ENCODE measurements at places on chromosomes 4 and X.
A peak's percentile ranks its signal among the peaks of the same experiment; 100 is the strongest.

DNA sequence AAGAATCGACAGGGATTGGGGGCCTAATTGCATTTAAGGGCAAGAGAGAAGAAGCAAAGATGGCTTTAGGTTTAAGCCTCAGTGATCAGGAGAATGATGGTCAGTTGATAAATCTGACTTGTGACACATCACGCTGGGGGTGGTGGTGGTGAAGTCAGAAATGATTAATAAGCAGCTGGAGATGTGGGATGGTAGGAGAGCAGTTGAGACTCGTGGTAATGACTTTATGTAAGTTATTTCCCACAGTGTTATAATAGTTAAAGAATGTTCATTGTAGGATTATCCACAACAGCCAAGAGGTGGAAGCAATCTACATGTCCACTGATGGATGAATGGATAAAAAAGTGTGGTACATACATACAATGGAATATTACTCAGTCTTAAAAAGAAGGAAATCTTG lies 178.9 kb upstream of the GPC4 start:
- DNase-seq, result no peak

DNA sequence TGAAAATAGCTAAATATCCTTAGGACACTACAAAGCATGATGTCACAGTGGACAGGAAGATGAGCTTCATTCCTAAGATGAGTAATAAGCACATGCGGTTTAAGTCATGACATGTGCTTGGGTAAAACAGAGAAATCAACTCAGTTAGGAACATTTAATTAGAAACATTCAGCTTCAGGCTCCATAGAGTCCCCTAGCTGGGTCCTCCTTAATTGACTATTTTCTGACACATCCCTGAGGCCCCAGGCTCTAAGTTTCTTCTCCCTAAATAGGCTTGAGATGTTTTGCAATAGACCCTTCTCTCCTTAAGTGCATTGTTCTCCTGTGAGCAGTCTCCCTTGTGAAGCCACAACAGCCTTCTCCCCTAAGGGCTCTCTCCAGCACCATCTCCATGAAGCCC lies 70.4 kb upstream of the ANXA3 start:
- no peak for DNase-seq

DNA sequence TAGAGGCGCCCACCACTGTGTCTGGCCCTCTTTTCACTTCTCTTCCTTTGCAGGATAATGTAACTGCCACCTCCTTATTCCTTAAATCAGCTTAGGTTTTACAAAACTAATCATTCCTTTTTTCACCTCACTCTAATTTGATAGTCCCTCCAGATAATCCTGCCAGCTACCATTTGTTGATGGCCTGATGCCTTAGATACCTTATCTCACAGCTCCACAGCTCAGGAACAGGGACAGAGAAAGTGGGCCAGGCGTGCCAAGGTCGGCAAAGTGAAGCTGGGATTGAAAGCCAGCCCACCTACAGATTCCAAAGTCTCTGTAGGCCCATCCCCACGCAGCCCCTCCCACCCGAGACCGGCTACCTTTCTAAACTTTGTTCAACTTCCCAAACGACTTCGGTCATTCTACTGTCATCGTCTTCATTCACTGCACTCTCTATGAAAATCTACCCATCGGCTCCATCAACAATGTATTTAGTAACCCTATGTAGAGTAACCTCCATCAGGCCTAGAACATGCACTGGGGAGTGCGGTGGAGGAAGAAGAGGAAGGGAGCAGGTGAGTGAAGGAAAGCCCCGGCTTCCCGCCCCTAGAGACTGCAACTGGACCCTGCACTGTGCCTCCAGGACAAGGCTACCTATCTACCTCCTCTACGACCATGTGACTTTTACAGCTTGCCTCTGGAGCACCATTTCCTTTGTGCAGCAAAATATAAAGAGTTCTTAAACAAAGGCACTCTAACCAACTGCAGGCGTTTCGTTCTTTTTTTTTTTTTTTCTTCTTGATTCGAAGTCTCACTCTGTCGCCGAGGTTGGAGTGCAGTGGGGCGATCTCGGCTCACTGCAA lies 1.5 kb downstream of the CASP6 start:
- peak; percentile 18 for DNase-seq

DNA sequence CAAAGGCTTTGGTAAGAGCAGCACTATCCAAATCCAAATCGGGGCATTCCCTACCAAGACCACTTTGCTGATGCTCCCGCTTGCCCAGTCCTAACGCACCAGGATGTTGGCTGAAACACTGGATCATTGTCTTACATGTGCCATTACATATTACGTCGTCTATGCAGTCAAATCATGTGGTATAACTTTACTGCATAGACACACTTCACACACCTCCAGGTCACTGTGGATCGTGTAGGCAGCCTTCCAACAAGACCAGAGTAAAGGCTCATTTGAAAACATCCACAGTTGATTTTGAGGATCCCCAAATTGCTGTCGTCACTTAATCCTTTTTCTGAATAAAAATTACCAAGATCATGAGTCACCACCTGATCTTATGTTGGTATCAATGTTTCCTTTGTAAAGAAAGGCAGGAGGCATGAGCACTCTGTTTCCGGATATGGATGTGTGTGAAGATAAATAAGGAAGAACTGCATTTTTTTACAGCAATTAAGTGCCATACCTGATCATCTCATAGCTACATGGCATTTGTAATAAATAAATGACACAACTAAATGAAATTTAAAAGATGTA lies 18.5 kb downstream of the TENM3 start:
- peak; percentile 8 for DNase-seq

DNA sequence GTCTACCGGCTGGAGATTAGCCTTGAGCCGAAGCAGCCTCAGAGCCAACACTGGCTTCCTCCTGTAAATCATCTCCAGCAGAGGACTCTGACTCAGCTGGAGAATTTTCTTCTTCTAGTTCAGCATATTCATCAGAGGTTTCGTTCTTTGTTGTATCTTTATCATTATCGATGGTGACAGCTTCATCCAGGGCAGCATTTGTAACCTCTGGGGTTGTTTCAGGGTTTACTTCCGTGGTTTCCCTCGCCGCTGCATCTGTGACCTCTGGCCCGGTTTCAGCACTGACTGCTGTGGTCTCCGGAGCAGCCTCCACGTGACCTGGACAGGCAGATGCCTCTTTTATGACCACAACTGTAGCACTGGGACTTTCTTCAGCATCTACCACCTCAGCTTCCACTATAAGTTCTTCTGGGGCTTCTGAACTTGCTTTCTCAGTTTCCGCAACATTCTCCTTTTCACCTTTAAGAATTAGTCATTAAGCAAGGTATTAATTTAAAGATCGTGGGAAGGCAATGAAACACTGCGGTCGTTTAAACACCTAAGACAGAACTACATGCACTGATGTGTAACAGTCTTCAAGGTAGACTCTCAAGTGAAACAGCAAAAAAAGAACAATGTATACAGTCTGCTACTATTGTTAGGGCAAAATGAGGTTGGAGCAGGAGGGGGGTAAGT lies 13.3 kb downstream of the MGARP start:
- peak; percentile 78 for DNase-seq

DNA sequence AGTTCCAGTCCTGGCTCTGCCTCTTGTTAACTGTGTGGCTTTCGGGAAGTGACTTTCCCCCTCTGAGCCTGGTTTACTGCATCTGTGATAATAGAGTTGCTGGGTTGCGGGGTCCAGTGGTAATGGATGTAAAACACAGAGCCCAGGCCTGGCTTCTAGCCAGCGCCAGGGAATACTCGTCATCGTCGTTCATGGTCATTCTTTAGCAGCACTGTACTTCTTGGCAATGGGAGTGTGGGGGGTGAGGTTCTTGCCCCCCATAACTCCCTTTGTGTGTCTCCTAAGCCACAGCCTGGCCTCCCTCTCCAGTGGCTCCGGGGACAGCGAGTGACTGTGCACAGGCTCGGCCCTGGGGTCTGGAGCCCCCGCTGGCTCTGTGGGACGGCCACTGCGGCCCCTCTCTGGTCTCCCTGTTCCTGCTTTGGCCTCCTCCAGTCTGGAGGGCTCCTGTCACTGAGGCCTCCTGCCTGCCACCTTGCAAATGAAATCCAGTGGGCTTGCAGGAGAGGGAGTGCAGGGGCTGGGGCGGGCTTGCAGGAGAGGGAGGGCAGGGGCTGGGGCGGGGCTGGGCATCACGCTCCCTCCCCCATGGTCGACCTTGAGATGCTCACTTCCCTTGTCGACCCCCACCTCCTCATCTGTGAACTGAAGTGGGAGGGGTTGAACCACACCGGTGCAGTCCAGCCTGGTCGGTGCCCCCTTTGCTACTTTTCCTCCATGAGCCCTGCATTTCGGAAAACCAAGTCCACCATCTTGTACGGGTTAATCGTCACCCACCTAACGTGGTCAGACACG lies 13.2 kb downstream of the PSAPL1 start:
- DNase-seq, result no peak

GRCh38 chr4:185265942-185266341 lies 56.5 kb downstream of the SNX25 start:
- peak; percentile 3 for DNase-seq

GRCh38 chr4:151035911-151036310 lies 20.8 kb upstream of the LRBA start:
- peak; percentile 28 for DNase-seq

DNA sequence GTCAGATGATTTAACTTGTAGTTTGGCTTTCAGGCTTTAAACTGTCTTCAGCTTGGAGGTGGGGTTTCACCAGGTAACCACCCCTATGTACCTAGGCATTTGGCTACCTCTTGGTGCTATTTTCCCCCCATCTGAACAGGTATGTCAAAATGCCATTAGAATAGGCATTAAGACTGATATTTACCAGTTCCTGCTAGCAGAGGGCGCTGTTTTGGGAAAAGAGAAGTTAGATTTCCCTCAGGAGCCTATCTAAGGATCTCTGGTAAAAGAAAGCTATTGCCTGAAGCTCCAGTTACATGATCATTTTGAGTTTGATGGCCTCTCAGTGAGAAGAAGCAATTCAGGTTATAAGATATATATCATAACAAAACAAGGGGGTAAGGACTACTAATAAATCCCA lies 879.1 kb downstream of the SH3BGRL start:
- DNase-seq, result peak; percentile 50

DNA sequence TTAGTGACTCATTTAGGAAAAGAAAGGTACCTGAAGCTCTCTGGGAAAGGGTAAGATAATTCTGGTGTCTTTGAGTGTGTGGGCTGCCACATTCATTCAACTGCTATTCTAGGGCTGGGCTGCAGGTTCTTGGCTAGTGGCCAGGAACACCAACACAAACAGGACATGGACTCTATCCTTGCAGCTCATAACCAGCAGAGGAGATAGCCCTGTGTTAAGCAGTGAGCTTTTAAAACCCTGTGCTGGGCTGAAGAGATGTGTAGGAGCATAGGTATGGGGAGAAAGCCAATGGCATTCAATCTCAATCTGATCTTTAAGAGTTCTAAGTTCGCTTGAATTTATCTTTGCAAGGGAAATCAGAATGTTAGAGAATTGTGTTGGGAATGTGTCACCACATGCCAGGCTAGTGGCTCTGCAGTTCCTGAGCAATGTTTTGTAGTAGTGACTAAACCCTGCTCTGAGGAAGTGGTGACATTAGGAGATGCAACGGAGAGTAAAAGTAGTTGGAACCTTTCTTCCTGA lies 39.2 kb downstream of the SGMS2 start:
- peak; percentile 34 for DNase-seq

- no peak for DNase-seq
These were observed 18.1 kb downstream of the DCHS2 start for GRCh38 chr4:154473497-154473896.

DNA sequence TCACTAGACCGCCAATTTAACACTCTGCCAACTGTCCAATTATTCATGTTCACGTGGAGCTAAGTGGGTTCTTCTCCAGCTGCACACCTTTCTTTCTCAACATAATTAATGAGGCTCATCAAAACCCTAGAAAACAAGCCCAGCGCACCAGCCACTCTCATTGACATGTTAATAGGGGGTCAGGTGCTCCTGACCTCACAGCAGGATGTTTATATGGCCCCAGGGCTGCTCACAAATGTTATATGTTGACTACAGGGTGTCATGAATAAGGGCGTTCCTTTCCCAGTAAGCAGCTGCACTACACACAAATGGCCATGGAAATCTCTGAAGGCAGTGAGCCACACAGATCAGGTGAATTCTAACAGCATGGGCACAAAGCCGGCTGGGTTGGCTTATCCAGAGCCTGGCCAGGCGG lies 209.8 kb downstream of the MGST2 start:
- no peak for DNase-seq

DNA sequence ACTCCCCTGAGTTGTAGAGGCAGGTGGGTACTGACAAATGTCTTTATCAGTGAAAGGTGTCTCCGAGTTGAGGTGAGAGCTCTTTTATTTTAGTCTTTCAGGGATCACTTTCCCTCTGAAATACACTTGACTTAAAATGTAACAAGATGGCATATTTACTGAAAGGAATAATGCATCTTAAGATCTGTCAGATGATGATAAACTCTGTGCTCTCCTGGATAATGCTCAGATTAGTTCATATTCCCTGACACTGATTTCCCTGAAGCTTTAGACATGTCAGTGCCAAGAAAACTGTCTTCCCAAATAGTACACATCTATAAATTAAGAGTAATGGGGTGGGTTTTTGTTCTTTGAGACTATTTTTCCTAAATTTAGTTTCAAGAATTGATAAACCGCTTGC lies 75.5 kb downstream of the ALG13 start:
- DNase-seq, result no peak

- no peak for DNase-seq
These were observed 48.3 kb downstream of the GRK4 start for GRCh38 chr4:3011456-3012220.

DNA sequence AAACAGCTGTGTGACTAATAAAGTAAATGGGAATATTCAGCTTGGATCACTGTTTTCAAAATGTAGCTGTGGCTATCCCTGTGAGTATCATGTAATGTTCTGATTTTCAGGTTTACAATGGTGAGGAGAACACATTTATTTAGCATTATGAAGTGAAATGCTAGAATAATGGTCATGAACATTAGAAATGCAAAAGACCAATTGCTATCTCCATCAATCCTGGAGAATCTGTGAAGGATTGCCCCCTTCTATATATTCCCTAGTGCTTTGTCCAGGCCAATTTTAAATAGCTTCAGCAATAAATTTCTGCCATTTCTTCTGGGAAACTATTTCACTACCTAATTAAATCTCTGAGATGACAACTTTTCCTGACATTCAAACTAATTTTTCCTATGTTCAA lies 1399.1 kb downstream of the PCDH19 start:
- DNase-seq, result no peak

- no peak for DNase-seq
These were observed 8.3 kb downstream of the RNF212 start for GRCh38 chr4:1105067-1105466.

DNA sequence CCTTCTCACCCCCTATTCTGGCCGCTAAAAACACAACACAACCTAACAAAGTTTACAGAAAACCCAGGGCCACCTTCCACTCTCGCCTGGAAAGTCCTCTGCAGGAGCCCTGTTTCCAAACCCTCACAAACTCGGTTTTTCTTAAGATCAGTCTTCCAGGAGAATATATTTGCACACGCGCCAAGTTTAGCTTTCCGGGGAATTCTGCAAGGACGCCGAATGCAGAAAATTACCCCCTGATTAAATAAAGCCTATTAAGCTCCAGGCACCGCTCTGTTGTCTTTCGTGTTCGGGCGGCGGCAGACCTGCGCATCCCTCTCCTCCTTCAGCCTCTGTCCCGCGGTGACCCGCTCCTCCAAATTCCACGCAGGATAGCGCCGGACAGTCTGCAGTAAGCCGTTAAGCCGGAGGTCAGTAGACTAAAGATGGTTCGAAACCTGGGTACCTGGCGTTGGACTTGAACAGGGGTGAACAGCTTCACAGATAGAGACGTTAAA lies 5.0 kb downstream of the MSX1 start:
- no peak for DNase-seq

GRCh38 chr4:9904976-9905587 lies 116.2 kb downstream of the SLC2A9 start:
- no peak for DNase-seq

Measured in DMS53 (cell line).